Right renal pelvis (tissue), 4 donors: ENCODE measurements at places on chromosomes 11 and 22. TPM values are rescaled to one million over a fixed set of nuclear protein-coding genes. Genes with fewer than 3 reads are reported as not detected.

Gene P4HA3
- polyA plus RNA-seq = 0.62 TPM

Gene ARHGAP42
- polyA plus RNA-seq = 25.2 TPM

Gene KCNQ1OT1
- 0.72 TPM for polyA plus RNA-seq

Gene CNGA4
- 0.23 TPM for polyA plus RNA-seq

Gene KIAA1671
- polyA plus RNA-seq = 26.5 TPM

Gene PHF21B
- 5.1 TPM for polyA plus RNA-seq

DNA sequence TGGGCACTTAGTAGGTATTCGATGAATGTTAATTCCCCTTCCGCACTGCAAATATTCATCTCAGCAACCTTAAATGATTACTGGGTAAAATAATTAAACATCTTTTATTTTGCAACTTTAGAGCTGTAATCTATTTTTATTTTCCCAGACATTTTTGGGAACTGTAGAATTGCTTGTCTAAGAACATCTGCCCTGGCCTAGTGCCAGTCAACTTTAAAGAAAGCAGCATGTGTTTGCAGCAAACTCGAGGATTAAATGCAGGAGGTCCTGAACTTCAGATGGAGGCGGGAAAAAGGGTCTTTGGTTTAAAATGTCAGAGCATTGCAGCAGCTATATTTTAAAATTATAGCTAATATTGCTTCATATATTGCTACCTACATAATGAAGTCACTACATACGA lies 190.0 kb downstream of the PGR start:
- no peak for DNase-seq

DNA sequence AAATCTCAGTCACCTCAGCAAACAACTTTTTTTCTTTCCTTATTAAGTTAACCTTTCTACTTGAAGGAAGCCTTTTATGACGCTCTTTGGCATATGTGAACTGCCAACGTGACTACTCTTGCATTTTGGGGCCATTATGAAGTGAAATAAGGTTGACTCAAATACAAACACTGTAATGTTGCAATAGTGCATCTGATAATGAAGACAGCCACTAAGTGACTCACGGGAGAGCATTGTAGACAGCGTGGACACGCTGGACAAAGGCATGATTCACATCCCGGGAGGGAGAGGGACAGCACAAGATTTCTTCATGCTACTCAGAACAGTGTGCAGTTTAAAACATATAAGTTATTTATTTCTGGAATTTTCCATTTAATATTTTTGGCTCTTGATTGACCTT lies 560.8 kb downstream of the ETS1 start:
- DNase-seq = no peak

DNA sequence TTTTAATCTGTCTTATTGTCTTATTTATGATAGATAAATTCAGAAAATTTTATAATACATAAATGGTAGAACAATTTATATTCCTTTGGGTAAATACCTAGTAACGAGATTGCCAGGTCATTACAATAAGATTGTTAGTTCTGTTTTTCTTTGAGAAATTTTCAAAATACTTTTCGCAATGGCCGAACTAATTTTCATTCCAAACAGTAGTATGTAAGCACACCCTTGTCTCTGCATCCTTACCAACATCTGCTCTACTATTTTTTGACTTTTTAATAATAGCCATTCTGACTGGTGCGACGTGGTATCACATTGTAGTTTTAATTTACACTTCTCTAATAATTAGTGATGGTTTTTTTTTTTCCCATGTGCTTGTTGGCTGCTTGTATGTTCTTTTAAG lies 351.4 kb upstream of the LUZP2 start:
- DNase-seq = no peak

GRCh38 chr11:7910286-7910788 lies 20.7 kb downstream of the OR10A6 start:
- no peak for DNase-seq

- DNase-seq = no peak
Measured at GRCh38 chr11:88411265-88411664, 73.7 kb upstream of the CTSC start.

- DNase-seq = no peak
Measured at GRCh38 chr11:30585125-30585891, 845 bp downstream of the MPPED2 start.

- no peak for DNase-seq
Measured at GRCh38 chr11:2376751-2377451, at the start of gene CD81. Gene CD81, plus strand, starts transcription at chr11:2377310. Its CDS starts 240 bp downstream, at chr11:2377550.

DNA sequence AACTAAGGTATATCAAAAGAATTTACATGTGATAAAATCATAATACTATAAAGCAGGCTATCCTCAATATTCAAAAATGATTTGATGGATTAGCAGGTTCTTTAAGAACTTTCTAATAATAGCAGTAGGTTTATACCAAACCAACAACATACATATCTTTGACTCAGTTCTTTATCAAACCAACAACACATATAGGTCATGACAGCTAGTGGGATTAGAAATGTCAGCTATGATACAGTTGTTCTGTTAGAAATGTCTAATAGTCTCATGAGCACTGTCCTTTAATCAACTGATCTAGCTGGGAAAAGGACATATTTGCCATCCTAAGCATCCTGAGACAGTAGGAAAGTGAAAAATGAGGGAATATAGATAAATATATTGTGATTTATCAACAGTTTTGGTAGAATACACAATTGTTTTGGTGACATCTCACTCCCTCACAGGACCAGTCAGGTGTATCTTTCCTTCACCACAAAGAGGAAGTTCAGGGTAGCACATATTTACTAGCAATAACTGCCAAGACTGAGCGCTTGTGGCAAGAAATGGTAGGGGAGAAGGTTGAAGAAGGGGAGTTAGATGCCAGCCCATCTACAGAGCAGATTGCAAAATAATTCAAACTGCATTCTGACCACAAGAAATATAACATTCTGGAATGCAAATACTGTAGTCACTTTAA lies 90.8 kb upstream of the APOA1 start:
- DNase-seq = no peak

DNA sequence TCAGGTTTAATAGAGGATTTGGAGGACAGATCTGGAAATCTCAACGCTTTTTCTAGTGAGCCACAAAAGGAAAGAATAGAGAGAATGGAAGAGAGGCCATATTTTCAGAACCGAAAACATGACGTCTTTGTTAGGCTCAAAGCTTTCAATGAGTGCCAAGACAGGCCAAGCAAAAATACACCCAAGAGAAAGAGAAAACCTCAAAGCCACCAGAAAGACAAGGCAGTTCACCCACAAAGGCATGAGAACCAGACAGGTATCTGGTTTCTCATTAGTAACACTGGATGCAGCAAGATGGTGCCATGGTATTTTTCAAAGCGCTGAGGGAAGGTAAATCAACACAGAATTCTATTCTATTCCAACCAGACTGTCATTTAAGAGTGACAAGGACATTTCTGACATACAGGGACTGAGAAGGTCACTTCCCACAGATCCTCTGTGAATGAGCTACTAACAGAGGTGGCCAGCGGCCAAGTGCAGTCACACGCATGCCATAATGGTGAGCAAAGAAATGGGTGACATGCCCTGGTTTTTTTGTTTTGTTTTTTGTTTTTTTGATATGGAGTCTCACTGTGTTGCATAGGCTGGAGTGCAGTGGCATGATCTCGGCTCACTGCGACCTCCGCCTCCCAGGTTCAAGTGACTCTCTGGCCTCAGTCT lies 41.9 kb downstream of the TOLLIP start:
- no peak for DNase-seq

DNA sequence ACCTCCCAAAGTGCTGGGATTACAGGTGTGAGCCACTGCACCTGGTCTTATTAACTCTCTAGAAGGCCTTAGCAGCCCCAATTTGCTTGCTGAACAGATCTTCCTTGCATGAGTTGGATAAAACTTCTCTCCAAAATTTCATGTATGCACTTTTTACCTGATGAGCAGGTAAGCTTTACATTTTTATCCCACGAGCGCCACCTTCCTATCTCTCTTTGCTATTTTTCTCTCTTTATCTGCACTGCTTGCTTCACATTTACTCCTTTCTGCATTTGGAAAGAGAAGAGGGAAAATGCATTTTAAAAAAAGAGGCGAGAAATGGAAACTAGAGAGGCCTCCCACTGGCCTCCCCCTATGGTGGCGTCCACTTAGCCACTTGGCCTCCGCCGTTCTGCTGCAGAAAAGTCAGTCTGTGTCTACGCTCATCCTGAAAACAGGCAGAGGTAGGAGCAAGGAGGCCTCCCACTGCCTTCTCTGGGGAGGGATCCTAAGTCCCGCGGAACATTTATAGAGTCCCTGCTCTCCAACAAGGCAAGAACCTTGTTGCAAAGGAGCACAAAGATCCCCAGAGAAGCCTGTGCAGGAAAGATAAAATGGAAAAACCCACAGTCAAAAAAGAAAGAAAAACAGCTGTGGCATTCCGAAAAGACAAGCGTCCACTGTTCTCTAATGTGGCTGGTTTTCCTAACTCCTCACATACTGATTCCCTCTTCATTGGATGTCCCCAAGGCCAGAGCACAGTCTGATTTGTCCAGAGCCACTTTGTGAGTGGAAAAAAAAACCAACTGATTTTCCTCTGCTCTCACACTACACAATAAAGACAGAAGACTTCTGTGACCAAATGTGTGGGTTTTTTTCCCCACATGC lies 62.2 kb upstream of the INCENP start:
- no peak for DNase-seq

GRCh38 chr11:62124186-62125113 lies 639 bp downstream of the INCENP start:
- no peak for DNase-seq

- DNase-seq = no peak
Measured at GRCh38 chr11:105986554-105986953, 35.5 kb downstream of the MSANTD4 start.

DNA sequence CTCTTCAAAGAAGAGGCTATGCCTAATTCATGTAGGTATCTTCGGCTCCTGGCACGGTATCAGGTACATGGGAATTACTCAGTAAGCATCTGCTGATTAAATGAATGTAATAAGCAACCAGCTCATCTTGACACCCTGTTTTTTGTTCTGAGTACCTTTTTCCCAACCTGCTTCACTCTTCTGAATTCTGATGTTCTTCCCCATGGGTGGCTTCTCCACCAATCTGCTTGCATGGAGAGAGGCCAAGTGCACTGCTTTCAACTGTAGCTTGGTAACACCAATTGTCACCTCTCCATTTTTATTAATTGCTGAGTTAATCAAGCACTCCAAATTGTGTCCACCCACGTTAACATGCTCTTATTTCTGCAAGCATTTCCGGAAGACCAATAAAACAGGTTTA lies 40.5 kb downstream of the LARGE1 start:
- no peak for DNase-seq

DNA sequence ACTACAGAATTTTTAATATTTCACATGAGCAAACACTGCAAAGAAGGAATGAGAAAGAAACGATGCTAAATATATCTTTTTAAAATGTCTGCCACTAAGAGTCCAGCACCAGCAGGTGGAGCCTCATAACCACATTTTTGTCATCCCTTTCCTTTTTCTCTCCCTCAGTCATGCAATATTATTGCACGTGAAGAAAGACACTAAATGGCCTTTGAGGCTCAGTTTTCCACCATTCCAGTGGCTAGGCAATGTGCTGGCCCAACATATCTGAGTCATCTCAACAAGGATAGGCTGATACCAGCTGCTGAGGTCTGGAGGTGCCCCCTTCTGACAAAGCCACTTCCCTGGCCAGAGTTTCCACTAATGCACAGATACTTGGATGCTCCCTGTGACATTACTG lies 1.8 kb downstream of the ALKBH8 start:
- DNase-seq = no peak

- no peak for DNase-seq
Measured at GRCh38 chr11:46010100-46010499, 87.6 kb downstream of the LARGE2 start.

GRCh38 chr11:132960273-132961078 lies 571.8 kb downstream of the OPCML start:
- DNase-seq = no peak

DNA sequence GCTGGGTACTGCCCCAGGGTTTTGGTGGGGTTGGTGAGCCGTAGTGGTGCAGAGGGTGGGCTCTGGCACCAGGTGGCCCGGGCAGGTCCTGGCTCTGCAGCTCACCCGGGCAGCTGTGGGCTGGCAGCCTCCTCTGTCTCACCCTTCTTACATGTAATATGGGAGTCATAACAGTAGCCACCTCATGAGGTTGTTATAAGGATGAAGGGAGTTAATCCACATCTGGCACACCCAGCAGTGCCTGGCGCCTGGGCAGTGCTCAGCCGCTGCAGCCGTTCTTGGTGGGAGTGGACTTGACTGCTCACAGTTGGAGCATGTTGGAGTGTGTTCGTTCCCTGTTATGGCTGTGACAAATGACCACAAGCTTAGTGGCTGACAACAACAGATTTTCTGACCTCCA lies 28.7 kb downstream of the IGHMBP2 start:
- no peak for DNase-seq

DNA sequence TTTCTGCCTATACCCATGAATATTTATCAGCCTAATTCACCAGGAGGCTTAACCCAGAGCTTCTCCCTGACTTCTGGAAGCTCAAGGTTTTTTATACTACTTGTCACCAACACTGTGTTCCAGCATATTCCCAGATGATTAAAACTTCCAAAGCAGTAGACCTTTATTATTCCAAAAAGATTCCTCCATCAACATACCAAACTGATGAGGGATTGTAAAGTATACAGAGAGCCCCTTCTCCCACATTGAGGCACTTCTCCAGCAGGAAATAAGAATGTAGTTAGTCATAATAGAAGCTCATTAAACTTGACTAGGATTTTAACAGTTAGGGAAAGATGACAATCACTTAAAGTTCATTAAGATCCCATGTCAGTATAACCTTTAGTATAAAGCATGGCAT lies 51.4 kb upstream of the CEP126 start:
- DNase-seq = no peak

DNA sequence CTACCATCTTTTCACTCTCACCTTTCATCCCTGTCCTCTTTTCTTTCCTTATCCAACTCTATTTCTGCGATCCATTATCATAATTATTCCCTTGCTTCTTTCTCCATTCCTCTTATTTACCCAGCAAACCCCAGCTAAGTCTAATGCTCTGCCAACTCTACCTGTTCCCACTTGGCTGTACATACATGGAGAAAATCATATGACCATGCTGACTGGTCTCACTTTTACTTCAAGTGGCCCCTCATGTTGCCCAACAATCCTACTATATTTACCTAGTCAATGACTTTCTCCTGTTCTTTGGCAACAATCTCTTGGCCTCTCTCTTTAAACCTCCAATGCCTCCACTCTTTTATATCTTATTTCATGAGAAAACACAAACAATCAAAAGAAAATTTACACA lies 94.1 kb downstream of the USP35 start:
- no peak for DNase-seq

GRCh38 chr22:42162728-42163489 lies 32.3 kb upstream of the CYP2D6 start:
- DNase-seq = no peak

DNA sequence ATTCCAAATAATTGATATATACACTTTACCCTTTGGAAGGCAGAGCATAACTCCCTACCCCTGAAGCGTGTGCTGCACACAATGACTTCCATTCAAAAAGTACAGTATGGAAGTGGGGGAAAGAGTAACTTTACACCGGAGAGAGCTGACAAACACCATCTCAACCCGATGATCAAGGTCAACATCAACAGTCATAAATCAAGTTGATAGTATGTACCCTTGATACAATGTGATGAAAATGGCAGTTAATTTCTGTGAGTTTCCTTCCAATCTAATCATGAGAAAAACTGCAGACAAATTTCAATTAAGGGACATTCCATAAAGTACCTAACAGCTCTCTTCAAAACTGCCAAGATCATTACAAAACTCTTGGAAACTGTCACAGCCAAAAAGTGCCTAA lies 6.0 kb upstream of the DEUP1 start:
- no peak for DNase-seq
